ENCODE measurements at places on chromosomes 1 and 21. TPM values are rescaled to one million over a fixed set of nuclear protein-coding genes. Genes with fewer than 3 reads are reported as not detected.

Gene RNU5D-1
- polyA plus RNA-seq = not detected

Gene CHAF1B
- 4.5 TPM for polyA plus RNA-seq

Gene KRTAP23-1
- not detected for polyA plus RNA-seq

Gene TRIM46
- 0.40 TPM for polyA plus RNA-seq

Gene DIO1
- not detected for polyA plus RNA-seq

Gene COL24A1
- 3.8 TPM for polyA plus RNA-seq

Gene VPS45
- 42.9 TPM for polyA plus RNA-seq

Gene TTC22
- 0.17 TPM for polyA plus RNA-seq

Gene SLC66A1
- 13.1 TPM for polyA plus RNA-seq

Gene CD2
- polyA plus RNA-seq = not detected

DNA sequence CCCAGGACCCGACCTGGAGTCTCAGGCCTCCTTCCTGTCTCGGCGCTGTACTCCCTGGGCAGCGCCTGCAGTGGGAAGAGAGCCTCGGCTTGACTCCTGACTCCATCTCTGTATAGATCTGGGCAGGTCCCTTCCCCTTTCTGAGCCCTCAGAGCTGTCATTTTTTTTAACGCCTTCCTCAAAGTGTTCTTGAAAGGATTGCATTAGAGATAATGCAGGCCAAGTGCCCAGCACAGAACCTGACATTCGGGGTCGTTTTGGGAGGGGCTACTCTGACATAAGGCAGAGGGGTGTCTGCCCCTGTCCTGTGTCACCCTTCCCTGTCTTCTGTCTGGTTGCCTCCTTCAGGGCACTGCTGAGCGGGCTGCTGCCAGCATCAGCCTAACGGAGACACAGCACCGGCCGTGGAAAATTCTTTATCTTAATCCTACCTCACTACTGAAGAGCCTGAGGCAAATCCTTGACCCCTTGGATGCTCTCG lies 271.6 kb downstream of the TRABD2B start:
- DNase-seq = no peak

- no peak for DNase-seq
These were observed 74.2 kb upstream of the NEK7 start for GRCh38 chr1:198082576-198082975.

DNA sequence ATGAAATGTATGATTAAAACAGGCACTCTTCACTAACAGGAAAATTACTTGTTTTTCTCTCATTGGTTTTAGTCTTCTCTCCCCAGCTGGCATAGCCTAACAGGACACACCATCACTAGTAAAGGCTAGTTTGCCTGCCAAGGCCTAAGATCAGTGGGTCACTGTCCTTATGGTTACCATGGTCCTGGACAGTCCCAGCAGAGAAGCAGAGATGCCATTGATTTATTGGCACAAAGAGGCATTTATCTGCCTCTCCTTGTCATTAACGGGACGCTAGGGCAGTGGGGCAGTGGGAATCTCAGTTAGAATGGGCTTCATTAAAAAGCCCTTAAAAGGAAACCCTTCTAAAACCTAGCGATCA lies 13.9 kb downstream of the CD247 start:
- DNase-seq = no peak

DNA sequence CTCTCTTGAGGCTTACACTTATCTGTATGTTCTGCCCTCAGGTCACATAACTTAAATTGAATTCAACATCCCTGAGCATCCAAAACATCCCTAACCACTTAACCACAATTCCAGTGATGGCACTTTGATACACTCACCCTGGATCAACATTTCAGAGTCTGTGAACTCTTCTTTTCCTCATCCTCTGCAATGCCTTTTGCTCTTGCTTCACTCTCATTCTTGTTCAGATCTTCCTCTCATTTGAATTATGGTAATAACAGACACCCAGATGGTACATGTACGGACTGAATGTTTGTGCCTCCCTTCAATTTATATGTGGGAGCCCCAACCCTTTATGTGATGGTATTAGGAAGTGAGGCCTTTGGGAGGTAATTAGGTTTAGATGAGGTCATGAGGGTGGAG lies 33.4 kb downstream of the PTGER3 start:
- no peak for DNase-seq

- no peak for DNase-seq
These were observed 188.5 kb downstream of the NFIA start for GRCh38 chr1:61270761-61271411.

DNA sequence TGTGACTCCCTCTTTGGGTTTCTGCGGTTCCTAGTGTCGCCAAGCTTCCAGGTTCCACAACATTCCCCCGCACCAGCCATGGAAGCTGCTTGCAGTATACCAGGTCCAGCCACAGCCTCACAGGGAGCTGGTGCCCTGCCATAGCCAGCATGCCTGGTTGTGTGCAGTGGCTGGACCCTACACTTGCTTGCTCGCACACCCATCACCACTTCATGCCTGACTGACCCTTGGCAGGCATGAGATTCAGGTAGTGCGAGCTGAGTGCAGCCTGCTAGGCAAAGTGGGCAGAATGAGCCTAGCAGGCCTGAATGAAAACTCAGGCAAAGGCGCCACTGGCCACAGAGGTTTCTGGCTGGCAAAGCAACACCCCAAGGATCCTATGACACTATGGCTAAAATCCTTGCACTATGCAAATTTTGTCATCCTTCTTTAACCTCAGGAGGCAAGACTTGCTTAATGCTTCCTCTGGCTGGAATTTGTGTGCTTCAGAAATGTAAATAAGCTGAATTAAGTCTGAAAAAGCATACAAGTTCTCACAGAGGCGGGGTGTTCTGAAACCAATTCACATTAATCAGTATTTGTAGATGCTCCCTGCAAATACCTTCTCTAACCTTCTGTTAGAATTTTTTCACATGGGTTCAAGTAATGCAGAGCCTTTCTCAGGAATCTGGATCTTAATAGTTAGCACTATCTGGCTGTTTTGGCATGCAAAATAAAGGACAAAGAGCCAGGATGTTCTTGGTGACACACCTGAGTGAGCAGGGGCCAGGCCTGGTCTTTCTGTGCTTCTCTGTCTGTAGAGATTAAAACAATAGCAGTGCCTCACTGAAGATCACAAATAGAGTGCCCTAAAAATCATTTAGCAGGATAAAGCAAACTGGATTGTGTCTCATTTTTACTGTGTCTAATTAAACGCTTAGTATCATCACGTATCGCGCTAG lies 256.9 kb downstream of the GPATCH2 start:
- DNase-seq = no peak

GRCh38 chr1:214491468-214492146 lies 59.8 kb downstream of the PTPN14 start:
- no peak for DNase-seq

- no peak for DNase-seq
These were observed 176.3 kb downstream of the PTPRU start for GRCh38 chr1:29412591-29412990.

GRCh38 chr21:43731476-43731875 lies 12.5 kb downstream of the PDXK start:
- no peak for DNase-seq

GRCh38 chr1:151935154-151935553 lies 25.8 kb upstream of the THEM4 start:
- no peak for DNase-seq

GRCh38 chr1:916173-917075 lies 7.3 kb upstream of the SAMD11 start:
- no peak for DNase-seq

DNA sequence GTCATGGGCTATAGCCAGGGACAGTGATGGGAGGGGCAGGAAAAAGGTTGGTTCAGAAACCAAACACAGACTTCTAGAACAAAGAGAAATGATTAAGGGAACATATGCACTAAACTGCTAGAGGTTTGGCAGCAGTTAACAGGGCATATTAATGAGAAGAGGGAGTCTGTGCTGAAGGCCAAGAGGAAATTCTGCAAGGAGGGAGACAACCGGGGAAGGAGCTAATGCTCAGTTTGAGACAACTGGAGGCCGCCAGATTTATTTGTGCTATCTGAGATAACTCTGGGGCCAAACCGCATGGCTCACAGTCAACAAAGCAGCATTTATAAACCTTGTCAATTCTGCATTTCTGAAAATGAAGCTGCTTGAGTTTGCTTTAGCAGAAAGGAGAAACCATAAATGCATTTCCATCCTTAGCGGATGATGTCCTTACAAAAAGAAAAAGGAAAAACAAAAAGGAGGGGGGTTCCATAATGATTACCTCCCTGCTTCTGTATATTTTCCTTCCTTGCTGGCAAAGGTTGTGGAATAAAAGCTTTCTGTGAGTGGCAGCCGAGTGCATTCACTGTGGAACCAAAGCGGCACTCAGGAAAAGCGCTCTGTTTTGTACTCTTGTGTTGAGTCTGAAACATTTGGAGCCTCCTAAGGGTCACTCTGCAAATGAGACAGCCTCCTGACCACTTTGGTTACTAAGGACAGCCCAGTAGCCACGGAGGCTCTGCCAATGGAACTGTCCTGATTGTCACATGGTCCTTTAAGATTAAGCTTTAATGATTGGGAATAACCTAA lies 70.3 kb downstream of the SIM2 start:
- DNase-seq = no peak

DNA sequence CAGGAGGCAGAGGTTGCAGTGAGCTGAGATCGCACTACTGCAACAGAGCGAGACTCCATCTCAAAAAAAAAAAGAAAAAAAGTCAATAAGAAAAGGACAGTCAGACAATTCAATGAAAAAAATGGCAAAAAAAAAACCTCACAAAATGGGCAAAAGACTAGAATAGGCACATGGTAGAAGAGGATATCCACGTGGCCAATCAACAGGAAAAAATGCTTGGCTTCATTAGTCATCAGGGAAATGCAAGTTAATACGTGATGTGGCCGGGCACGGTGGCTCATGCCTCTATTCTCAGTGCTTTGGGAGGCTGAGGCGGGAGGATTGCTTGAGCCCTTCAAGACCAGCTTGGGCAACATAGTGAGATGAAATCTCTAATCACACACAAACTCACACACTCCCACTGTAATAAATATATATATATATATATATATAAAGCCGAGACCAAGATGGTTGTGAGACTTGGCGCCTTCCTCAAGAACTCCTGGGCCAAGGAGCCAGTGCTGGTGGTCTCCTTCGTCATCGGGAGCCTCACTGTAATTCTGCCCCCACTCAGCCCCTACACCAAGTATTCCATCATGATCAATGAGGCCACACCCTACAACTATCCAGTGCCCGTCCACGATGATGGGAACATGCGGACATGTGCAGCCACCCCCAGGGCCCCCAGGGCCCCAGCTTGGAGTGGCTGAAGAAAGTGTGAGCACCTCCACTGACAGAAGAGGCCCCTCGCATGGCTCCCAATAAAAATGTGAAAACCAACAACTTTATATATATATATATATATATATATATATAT lies 22.9 kb upstream of the LEFTY2 start:
- no peak for DNase-seq

DNA sequence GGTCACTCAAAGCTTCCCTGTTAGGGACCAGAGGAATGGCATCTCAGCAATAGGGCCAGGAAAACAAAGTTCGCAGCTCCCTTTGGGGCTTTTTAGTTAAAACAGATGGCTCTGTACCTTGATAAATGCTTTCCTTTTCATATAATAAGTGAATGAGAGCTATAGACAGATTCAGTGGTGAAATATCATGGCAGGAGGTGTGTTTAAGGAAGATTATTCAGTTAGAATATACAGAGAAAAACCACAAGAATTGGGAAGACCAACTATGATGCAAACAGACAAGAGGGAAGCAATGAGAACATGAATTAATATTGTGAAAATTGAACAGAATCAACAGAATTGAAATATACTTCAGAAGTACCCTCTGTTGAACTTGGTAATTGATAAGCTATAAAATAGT lies 379.4 kb downstream of the PLPP3 start:
- no peak for DNase-seq

DNA sequence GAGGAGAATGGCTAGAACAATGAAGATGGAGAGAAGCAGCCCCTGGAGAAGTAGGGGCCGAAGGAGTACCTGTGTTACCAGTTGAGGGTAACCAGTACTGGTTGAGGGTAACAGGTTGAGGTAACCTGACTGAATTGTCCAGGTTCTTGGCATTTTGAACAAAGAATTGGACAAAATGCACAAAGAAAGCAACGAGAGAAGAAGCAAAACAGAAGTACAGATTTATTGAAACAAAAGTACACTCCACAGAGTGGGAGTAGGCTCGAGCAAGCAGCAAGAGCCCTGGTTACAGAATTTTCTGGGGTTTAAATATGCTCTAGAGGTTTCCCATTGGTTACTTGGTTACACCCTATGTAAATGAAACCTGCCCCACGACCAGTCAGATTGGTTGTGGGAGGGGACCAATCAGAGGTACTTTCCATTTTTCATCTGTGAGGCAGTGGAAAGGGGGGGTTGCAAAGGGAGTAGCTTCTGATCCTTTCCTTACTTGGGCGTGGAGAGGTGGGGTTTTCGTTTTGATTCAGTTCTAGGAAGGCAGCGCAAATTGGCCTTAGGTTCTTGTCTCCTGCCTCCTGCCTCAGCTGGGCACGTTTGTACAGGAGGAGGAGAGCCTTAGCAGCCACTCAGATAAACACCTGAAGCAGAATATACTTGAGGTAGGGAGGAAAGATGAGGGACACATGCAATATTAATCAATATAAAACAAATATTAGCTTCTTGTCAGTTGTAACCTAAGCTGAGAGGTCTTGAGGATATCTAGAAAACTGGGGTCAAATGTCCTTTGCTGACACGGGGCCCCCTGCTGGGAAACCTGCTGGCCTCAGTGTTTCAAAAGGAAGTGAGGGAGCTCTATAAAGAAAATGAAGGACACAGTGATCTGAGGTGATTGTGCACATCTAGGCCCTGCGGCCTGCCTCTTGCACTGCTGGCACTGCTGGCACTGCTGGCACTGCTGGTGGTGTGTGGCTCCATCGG lies 14.3 kb upstream of the LSM10 start:
- no peak for DNase-seq

GRCh38 chr21:34020005-34020847 lies 53.2 kb upstream of the MRPS6 start:
- no peak for DNase-seq

DNA sequence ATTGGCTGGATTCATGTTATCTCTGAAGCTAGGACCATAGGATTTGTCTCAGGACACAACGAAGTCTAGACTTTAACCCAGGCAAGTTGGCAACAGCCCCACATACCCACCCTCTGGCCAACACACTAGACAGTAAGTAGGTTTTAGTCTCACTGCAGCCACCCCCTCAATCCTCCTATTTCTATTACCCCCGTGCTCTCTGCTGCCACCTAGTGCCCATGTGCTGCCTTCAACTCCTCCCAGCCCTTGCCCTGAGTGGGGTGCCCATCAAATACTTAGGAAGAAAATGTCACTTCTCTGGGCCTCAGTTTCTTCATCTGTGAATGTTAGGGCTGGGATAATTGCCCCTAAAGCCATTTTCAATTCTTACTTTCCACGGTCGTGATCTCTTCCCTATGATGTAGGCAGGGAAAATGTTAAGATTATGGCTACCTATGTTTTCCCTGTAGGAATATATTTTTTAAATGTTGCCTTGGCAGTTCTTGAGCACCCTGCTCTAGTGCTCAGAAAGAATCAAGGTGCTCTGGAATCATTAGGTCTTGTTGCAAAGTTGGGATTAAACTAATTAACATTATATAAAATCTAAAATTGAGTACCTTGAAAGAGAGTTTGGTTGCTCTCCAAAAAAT lies 213.0 kb downstream of the LMX1A start:
- DNase-seq = no peak

GRCh38 chr1:22437573-22437972 lies 14.1 kb upstream of the ZBTB40 start:
- DNase-seq = no peak
